Cerebellar nuclear complex (tissue), 1 donor: ENCODE measurements at places on chromosomes 12 and 14.

DNA sequence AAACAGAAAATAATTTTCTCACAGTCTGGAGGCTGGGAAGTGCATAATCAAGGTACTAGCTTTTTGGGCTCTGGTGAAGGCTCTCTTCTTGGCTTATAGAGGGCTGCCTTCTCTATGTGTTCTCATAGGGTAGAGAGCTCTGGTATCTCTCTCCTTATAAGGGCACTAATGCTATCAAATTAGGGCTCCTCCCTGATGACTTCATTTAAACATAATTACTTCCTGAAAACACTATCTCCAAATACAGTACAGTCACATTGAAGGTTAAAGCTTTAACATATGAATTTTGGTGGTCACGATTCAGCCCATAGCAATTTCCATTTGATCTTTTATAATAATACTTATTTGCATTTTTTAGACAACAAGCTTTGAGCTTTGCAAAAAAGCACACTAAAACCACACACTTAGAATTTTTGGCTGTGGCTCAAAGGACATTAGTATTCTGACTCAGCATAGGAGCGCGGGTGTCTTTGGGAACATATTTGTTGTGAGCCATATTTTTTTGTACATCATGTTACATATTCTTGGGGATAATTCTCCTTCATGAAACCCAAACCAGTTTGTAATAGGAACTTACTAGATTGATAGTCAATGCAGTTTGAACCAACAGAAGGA lies 808.1 kb upstream of the FBXO33 start:
- DNase-seq = no peak

- DNase-seq = no peak
Measured at GRCh38 chr14:87430214-87430613, 562.8 kb downstream of the GALC start.

DNA sequence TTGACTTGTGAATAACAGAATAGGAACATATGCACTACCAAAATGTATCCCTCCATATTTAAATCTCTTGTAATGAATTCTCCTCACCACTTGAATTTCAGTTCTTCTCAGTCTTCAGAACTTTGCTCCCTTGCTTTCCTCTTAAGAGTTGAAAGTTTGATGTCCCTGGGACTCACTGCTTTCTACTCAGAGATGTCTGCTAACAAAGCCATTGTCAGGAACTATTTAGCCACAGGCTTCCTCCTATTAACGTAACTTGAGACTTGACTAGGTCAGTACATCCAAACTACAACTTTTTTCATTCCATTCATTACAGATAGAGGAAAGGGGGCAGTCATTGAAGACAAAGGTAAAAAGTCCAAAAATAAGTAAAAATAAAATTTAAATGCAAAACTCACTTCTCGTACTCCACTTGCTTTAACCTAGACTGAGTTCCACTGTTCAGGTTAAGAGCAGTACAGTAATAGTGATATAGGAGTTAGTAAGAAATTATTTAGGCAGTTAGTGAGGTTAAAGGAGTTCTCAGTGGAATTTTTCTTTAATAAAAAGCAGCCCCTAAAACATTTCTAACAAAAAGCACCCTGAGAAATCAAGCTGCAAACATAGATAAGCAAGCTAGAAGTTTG lies 364.2 kb downstream of the SOX5 start:
- DNase-seq = no peak

- no peak for DNase-seq
Measured at GRCh38 chr14:55518391-55518790, 61.6 kb upstream of the KTN1 start.

DNA sequence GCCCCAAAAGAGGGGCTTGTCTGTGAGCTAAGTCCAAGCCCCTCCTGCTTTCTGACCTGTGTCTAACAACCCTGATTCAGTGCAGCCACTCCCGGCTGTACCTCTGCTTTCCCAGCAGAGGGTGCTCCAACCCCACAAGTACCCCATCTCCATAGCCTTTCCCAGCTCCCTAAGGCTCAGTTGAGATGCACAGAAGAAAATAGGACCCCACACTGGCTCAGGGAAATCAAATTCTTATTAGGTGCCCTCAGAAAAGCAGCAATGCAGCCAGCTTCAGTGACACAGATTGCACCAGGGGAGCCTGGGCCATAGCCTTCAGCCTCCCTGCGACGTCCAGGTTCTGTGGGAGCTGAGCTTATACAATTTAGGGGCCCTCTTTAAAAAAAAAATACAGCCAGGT lies 49.9 kb downstream of the LRRC74A start:
- no peak for DNase-seq

GRCh38 chr12:104702565-104703139 lies 245.9 kb downstream of the CHST11 start:
- no peak for DNase-seq

GRCh38 chr14:51168215-51168613 lies 71.8 kb upstream of the TMX1 start:
- DNase-seq = no peak

GRCh38 chr12:118534003-118534402 lies 157.6 kb downstream of the SUDS3 start:
- no peak for DNase-seq

GRCh38 chr12:133120385-133121191 lies 9.5 kb downstream of the ZNF891 start:
- DNase-seq = no peak

DNA sequence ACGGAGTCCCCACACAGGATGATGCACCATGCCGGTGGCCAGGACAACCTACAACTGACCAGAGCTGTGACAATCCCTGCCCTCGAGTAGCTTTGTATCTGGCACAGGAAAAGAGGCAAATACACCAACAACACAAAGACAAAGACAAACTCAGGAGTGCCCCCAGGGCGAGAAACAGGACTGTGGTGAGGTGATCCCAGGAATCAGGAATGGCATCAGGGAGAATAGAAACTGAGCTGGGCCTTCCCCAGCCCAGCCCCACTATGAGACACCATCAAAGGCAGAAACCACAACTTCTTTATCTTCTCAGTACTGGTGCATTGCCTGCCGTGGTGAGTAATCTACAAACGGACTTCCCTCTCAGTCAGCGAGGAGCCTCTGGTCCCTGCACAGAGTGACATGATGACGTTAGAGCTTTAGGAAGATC lies 157.7 kb downstream of the TTC7B start:
- no peak for DNase-seq

- DNase-seq = no peak
Measured at GRCh38 chr12:95102916-95103671, 29.7 kb upstream of the NR2C1 start.

DNA sequence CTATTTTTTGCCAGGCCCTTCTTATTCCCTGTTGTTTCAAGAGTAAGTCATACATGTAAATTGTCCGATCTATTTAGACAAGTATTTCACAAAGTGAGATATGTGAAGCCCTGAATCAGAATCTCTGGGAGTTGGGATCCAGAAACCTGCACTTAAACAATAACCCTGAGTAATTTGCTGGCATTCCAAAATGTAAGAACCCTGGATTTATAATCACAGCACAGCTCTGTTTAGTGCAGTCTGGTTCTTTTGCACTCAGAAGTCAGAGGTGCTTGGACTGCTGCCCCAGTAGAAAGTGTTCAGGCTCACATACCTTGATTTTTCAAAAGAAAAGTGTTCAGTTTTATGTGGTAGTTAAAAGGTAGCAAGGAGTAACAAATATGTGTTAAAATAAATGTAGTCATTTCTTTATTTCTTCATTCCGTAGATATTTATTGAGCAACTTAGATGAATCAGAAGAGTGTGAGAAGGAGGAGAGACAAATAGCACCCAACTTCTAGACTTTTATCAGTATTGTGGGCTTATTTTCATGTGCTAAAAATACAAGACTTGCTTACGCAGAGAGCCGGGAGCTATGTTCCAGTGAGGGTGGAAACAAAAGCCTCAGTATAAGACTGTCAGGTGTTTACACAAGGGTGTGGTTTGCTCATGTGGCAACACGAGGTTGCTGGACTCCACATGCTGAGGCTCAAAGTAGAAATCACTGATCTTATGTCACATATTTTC lies 70.1 kb downstream of the SYNE2 start:
- no peak for DNase-seq

DNA sequence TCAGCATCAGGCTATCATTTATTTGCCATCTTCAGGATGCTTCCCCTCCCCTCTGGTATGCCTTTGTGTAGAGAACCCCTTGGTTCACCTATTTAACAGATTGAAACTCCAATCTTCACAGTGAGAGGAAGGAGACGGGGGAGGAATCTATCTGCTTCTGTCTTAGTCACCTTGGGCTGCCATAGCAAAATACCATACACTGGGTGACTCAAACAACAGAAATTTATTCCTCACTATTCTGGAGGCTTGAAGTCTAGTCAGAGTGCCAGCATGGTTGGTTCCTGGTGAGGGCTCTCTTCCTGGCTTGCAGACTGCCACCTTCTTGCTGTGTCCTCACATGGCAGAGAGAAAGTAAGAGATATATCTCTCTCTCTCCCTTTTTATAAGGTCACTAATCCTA lies 13.5 kb upstream of the EML1 start:
- no peak for DNase-seq

- no peak for DNase-seq
Measured at GRCh38 chr12:67852701-67853100, 136.5 kb upstream of the IFNG-AS1 start.

DNA sequence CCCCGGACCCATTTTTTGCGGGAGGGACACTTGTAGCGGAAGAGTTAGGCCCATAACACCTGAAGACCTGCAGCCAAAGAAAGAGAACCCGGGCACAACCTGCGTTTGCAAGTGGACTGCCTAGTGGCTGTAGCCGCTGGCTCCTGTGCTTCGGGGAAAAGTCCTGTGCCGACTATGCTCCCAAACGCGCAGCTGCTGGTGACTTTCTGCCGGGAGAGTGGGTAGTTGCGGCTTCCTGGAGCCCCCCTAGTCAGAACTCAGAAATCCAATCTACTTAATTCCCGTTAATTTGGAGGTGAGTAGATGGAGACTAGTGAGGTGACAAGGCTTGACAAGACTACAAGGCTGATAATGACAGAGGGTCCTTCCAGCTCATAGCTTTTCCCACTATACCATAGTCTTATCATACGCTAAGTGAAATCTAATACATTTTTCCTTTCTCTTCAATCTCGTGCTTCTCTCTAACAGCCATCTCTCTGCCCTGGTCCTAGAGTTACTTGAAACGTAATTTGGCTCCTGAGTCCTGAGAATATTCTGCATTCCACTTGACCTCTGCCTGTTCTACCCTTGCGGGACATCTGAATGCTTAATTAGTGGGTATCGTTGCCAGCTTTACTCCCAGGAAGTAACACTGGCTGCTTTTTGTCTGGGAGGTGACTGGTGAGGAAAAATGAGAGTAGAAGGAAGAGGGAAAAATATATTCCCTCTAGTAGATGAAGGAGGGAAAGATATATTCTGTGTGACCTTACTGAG lies 556 bp downstream of the MTHFD1 start:
- no peak for DNase-seq

GRCh38 chr14:22839159-22839779 lies 2.9 kb downstream of the MMP14 start:
- no peak for DNase-seq

DNA sequence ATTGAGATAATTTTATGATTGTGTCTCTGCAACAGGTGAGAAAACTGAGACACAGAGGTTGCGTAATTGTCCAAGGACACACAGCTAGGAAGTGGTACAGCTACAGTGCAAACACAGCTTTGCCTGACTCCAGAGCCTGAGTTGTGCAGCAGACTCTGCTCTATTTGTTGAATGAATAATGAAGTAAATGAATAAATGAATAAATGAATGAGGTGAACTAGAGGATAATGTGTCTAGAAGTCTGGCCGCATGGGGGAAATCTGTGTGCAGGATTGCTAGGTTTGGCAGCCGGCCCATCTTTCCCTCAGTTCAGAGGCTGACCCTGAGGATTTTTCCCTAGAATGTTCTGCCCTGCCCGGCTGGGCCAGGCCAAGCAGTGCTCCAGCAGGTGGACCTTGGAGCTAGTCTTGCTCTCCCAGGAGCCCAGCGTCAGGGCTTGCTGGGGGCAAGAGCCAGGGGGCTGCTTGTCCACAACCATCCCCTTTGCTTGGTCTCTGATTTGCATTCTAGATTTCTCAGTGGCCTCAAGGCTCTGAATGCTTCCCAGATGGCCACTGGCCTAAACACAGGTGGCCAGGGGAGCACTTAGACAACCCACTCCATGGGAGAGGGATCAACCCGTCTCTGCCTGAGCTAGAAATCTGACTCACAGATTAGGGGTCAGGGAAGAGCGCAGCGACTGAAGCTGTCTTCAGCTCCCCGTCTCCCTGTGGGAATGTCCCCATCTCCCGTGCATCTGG lies 225.2 kb downstream of the C12orf75 start:
- no peak for DNase-seq

- DNase-seq = no peak
Measured at GRCh38 chr14:77682158-77682553, 25.7 kb downstream of the ALKBH1 start.

DNA sequence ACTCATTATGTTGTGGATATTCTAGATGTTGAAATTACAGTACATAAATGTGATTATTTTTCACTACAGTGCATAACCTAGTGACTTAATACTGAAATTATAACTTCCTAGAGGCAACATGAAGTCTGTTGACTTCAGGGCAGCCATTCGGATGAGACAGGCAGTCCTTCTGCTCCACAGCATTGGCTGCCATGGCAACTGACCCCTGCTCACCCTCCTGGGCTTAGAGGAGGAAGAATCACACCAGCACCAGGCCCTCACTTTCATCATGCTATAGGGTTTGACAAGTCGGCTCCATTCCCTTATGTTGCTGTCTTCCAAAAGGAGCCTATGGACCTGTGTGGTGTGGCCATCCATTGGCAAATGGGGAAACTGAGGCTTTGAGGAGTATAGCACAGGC lies 233.5 kb upstream of the TMEM132C start:
- no peak for DNase-seq

DNA sequence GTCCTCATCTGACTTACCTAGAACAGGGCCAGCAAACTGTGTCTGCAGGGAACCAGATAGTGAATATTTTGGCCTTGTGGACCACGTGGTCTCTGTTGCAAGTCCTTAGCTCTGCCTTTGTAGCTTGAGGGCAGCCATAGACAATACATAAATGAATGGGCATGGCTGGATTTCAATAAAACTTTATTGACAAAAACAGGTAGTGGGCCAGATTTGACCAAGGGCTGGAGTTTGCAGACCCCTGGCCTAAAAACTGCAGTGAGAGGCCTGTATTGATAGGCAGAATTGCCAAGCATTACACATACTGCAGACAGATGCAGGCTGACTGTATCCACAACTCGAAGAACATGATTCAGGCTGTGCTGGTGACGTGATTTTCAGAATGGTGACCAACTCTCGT lies 25.3 kb downstream of the CCDC63 start:
- DNase-seq = no peak

DNA sequence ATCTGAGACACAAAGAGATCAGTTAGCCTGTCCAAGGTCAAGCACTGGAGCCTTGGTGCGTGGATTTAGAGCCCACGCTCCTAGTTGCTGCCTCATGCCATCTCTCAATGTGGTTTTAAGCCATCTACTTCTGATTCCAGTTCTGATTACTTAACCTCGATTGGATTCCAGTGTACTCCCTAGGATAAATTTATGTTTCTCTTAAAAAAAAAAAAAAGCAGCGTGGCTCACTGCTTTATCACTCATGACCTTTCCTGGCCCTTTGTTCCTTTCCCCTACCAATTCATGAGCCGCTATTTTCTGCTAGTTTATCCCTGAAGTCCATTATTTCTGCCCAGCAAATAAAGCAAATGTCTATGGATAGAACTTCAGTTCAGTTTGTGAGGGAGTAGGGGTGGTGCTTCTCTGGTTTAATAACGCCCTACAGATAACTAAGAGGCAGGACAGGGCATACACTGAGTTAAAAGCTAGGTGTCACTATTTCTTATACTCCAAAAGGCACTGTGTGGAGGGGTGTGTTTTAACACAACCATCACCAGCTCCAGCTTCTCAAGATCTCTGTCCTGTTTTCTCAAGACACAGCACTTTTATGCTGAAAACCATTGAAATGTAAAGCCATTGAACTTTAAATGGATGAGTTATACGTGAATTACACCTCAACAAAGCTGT lies 9.8 kb upstream of the PARP11 start:
- no peak for DNase-seq
